Stimulated activated CD8-positive, alpha-beta memory T cell treated with anti-CD3 and anti-CD28 coated beads, Interleukin-2, amount 100 ng/mL, for 1 hour (primary cell): ENCODE measurements at places on chromosomes 6 and 20.

- no peak for DNase-seq
Observed at GRCh38 chr6:14072084-14072483, 45.5 kb upstream of the CD83 start.

DNA sequence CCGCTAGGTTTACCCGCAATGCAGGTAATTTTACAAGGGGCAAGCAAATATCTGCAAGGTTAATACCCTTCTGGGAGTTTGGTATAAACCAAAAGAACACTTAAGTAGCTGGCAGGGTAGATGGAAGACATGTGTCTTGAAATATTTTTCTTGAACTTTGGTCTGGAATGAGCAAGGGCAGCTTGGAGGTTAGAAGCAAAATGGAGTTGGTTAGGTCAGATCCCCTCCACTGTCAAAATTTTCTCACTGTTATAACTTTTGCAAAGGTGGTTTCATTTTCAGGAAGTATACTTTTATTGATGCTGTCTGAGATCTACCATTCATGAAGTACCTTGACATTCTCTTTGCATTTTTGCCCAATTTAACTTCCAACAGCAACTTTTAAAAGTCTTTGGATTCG lies 13.3 kb upstream of the KIAA1586 start:
- no peak for DNase-seq

DNA sequence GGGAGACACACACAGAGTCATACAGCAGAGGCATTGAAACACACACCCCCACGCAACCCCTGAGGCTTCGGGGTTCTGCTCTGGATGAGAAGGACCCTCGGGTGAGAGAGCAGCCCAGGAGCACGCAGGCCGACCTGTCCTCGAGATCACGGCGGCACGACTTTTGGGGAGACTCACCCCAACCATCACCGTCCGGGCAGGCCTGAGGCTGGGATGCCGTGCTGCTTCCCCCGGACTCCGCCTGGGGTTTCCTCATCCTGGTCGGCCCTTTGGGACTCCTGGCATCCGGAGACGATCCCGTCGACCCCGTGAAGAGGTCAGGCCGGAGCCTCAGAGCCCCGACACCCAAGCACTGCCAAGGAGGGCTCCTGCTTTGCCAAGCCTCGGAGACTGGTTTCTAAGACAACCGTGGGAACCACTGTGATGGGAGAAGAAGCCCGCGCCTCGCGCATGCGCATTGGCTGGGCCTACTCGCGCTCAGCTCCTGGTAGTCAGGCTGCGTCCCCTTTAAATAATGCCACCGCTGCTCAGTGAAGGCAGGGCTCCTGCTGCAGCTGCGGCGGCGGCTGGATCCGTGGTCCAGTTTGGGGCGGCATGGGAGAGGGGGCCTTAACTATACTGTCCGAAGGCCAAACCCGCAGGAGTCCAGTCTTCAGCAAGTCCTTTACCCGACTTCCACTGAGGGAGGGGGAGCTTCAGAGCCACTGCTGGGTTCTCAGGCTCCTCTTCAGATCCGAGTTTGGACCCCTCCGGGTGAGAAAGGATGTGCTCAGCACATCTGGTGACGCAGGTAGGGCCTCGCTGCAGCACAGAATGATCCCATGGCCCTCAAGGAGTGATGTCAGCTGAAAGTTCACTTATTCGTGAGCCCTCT lies 171.4 kb upstream of the ZNF337 start:
- peak; percentile 42 for DNase-seq

DNA sequence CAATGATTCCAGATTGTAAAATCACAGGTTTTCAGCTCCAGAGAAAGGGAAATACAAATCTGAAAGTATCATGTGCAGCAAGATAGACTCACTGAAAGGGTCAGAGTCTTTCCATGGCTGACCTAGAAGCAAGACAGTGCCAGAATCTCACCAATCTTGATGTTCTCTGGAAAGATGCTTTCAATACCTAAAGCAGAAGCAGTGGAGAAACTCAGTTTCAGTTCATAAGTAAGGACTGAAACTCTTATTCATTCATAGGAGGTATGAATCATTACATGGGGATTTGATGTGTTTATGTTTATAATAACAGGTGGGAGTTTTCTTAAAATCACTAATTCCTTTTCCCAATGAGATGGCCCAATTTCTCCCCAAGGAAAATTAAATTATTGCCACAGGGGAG lies 42.5 kb downstream of the SLC2A12 start:
- DNase-seq = no peak

- DNase-seq = no peak
Observed at GRCh38 chr6:36443471-36444428, 950 bp downstream of the KCTD20 start.

GRCh38 chr6:108163644-108164542 lies 1.9 kb upstream of the NR2E1 start:
- no peak for DNase-seq

- no peak for DNase-seq
Observed at GRCh38 chr20:40037511-40037910, 651.5 kb downstream of the MAFB start.

DNA sequence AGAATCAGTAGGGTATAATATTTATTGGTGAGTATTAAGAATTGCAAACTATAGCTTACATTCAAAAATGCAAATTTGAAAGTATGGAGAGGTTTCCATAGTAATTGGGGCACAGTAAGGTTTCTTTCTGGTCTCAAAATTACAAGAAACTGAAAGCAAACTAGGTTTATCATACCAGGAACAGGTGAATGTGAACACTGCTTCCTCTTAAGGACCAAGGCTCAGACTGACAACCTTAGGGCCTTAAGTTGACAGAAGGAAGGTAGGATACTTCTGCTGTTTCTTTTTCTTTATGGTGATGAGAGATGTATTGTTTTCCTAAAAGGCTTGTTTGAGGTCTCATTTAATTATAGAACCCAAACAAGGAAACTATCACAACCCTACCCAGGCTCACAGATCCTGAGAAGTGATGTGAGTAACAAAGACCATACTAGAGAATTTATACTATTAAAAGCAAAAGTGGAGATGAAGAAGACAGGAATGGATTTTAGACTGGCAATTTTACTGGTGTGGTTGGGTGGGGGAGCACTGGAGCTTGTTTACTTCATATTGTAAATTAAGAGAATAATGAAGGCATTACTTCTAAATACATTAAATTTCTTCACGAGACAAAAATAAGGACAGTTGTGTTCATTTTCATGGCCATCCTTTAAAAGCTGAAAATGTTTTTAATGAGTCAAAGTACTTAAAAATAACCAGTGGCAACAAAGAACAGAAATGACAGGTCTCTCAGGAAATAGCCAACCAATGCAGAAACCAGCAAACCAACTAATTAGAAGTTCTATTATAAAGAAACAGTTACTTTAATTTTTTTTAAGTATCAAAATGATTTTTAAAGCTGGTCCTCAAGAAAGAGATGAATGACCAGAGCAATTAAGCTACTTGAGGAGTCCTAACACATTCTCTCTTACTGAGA lies 21.3 kb downstream of the STAU1 start:
- no peak for DNase-seq

GRCh38 chr6:20861481-20861880 lies 327.2 kb downstream of the CDKAL1 start:
- no peak for DNase-seq

DNA sequence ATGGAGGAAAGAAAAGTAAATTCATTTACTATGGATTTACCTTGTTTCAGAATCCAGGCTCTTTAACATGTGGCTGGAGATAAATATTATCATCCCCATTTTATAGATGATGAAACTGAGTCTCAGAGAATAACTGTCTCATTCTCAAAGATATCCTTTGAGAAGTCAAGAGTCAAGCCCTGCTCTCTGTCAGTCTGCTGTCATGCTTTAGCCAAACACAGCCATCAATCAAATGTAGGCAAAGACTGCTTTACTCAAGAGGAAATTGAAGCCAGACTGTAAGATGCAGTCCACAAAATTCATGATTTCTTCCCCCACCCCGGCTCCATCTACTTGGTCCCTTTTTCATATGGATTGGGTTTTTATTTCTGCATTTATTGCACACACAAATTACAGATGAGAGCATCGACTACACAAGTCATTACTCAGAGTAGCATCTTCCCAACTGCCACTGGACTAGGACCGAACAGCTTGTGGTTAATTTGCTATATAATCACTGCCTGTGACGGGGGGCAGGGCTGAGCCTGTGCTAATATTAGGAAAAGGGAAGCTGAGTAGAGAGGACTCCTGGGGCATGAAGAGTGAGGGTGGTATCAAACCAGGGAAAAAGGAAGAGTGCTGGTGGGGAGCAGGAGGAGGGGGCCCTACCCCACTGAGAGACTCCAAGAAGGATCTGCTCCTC lies 102.7 kb upstream of the TOP1 start:
- DNase-seq = no peak

DNA sequence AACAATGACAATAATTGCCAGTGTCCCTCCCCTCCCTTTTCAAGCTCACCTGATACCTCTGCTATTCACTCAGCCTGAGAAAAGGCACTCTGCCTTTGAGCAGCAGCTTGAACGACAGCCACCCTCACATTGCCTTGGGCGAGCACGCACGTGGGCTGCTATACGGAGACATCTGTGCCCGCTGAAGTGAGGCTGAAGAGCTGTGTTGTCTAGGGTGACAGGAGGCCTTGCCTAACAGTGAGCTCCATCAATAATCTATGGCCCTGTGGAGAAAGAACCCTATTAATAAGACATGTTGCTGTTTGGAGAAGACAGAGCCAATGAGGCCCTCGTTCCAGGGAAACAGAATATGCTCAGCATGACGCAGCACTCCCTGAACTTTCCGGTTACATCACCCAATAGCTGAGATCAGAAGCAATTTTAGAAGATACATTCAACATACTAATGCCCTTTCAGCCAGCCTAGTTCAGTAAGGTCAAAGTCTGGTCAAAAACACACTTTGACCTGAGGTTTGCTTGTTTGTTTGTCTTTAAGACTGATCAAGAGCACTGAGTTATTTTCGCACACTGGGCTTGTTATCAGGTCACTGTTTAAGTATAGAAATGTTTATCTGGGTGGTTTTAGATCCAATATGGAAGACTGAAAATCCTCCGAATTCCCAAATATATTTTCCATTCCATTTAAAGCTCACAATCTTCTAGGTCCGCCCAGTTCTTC lies 30.6 kb downstream of the RBM24 start:
- DNase-seq = no peak

DNA sequence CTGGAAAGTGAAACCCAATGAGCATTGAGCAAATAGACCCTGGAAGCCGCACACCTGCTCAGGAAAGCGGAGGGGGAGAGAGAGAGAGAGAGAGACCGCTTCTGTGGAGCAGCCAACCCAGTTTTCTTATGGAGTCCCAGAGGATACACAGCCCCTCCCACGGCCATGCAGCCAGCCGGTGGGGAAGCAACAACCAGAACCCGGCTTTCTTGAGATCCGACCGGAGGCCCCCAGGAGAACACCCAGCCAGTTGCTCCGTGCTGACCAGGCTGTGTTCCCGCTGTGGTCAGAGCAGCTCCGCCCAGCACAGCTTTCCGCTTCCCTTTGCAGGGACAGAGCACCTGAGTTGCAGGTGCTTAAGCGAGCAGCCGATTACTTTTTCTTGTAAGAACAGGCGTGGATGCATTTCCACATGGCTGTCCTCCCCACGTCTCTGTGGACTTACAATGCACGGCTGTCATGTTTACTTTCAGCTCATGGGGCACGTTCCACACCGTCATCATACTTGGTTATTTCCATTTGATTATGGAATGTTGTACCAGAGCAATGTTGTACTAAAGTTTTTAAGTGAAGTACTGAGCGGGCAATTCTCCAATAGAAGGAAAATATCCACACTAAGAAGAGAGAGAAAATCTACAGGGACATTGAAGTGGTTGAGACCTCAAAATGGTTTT lies 381.9 kb downstream of the THBS2 start:
- DNase-seq = no peak

GRCh38 chr6:18343741-18344140 lies 43.4 kb upstream of the RNF144B start:
- DNase-seq = no peak

DNA sequence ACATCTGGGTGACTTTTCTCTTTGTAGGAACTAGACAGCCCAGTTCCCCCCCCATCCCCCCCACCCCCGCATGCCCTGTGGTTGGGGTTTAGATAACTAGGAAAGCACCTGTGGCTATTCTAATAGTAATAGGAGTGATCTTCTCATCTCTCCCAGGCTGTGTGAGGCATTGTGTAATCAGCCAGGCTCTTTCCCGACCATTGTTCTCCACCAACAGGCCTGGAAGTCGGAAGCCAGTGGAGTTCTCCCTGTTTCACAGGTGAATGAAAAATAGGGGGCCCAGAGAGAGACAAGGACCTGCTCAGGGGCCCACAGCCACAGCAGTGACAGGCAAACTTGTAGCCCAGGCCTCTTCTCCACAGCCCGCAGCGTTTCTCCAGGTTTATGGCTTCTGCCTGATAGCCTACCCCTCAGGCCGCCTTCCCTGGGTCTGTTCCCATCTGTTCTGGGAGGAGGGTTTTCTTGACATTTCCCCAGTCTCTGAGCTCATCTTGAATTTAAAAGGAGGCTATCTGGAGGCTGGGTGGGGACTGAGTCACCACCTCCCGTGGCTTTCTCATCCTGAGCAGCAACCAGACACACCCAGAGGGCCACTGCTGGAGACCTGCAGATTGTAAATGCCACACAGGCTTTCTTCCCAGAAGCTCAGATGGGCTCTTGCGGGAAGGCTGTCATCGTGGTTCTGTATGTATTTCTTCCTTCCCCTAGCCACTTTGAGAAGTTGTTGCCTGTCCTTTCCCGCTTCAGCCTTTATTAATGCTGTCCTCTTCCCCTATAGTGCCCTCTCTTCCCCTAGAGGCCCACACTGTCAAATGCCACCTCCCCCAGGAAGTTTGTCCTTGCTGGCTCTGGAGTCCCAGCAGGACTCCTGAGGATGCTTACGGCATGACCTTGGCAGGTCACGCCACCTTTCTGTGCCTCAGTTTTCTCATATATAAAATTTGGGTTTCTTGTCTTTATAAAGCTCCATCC lies 75.9 kb upstream of the MYL9 start:
- DNase-seq = no peak

GRCh38 chr6:93784794-93785693 lies 365.7 kb upstream of the EPHA7 start:
- no peak for DNase-seq

GRCh38 chr6:158008864-158009113 lies 27.1 kb downstream of the SYNJ2 start:
- DNase-seq = no peak

- no peak for DNase-seq
Observed at GRCh38 chr6:120876424-120876823, 457.9 kb downstream of the TBC1D32 start.

GRCh38 chr20:25364180-25364788 lies 26.4 kb downstream of the ABHD12 start:
- DNase-seq = no peak
